ENCODE measurements at places on chromosomes 12 and 14. TPM values are rescaled to one million over a fixed set of nuclear protein-coding genes. Genes with fewer than 3 reads are reported as not detected.

The KRT82 gene
- not detected for total RNA-seq

The PYGL gene
- total RNA-seq, result 64.1 TPM

The NDRG2 gene
- 1.5 TPM for total RNA-seq

The B4GALNT3 gene
- total RNA-seq, result under 0.01 TPM

The FGD4 gene
- total RNA-seq, result 10.1 TPM

The HSPB8 gene
- total RNA-seq, result 5.6 TPM

The RNASE4 gene
- 12.1 TPM for total RNA-seq

The FAM90A1 gene
- total RNA-seq, result 0.17 TPM

The SMAGP gene
- 30.5 TPM for total RNA-seq

The TTC9 gene
- under 0.01 TPM for total RNA-seq

The KIF26A gene
- 0.17 TPM for total RNA-seq

The PLCZ1 gene
- not detected for total RNA-seq

The ACRBP gene
- total RNA-seq, result 0.89 TPM

The MOAP1 gene
- total RNA-seq, result 7.4 TPM

The C14orf93 gene
- total RNA-seq, result 22.9 TPM

The EMP1 gene
- 471 TPM for total RNA-seq

The WNT1 gene
- not detected for total RNA-seq

The CNTN1 gene
- under 0.01 TPM for total RNA-seq

The KRT85 gene
- total RNA-seq, result not detected

The SIX6 gene
- not detected for total RNA-seq

The PTGER2 gene
- 124 TPM for total RNA-seq

The MANSC4 gene
- total RNA-seq, result not detected

The TAS2R13 gene
- 0.17 TPM for total RNA-seq

The CAPRIN2 gene
- 13.2 TPM for total RNA-seq

The ENDOU gene
- not detected for total RNA-seq

The NKX2-1 gene
- total RNA-seq, result not detected

The CELA1 gene
- total RNA-seq, result not detected

The PRH2 gene
- total RNA-seq, result 0.30 TPM

The NEK9 gene
- total RNA-seq, result 40.9 TPM

The DDIT3 gene
- 48.3 TPM for total RNA-seq

The SLC38A2 gene
- total RNA-seq, result 574 TPM

The ARHGEF40 gene
- total RNA-seq, result 31.1 TPM

The SMARCD1 gene
- 52.1 TPM for total RNA-seq

The NGB gene
- not detected for total RNA-seq

The LRP1-AS gene
- total RNA-seq, result not detected

The CTSG gene
- not detected for total RNA-seq

The LRP1 gene
- 29.8 TPM for total RNA-seq

The CLEC2D gene
- 0.59 TPM for total RNA-seq

The KRT83 gene
- not detected for total RNA-seq

The TSPAN31 gene
- total RNA-seq, result 49.4 TPM

The KRT75 gene
- total RNA-seq, result not detected

The OGFOD2 gene
- total RNA-seq, result 14.6 TPM

The OR6C74 gene
- not detected for total RNA-seq

The SELPLG gene
- total RNA-seq, result 0.74 TPM

The SOAT2 gene
- under 0.01 TPM for total RNA-seq

The SLC17A8 gene
- not detected for total RNA-seq

The PCED1B gene
- total RNA-seq, result 0.17 TPM

The ANO2 gene
- not detected for total RNA-seq

The ABHD12B gene
- under 0.01 TPM for total RNA-seq

All from bronchus fibroblast of lung (primary cell).